ENCODE measurements at places on chromosomes 12 and 14. TPM values are rescaled to one million over a fixed set of nuclear protein-coding genes. Genes with fewer than 3 reads are reported as not detected.

Gene TSHR
- polyA plus RNA-seq, result not detected

Gene SLC25A47
- not detected for polyA plus RNA-seq

Gene ACOT6
- polyA plus RNA-seq, result not detected

Gene STON2
- polyA plus RNA-seq, result 0.69 TPM

Gene GALC
- 4.2 TPM for polyA plus RNA-seq

Gene KCNC2
- polyA plus RNA-seq, result not detected

Gene NPAS3
- not detected for polyA plus RNA-seq
